ENCODE measurements at places on chromosomes 12 and 14.

DNA sequence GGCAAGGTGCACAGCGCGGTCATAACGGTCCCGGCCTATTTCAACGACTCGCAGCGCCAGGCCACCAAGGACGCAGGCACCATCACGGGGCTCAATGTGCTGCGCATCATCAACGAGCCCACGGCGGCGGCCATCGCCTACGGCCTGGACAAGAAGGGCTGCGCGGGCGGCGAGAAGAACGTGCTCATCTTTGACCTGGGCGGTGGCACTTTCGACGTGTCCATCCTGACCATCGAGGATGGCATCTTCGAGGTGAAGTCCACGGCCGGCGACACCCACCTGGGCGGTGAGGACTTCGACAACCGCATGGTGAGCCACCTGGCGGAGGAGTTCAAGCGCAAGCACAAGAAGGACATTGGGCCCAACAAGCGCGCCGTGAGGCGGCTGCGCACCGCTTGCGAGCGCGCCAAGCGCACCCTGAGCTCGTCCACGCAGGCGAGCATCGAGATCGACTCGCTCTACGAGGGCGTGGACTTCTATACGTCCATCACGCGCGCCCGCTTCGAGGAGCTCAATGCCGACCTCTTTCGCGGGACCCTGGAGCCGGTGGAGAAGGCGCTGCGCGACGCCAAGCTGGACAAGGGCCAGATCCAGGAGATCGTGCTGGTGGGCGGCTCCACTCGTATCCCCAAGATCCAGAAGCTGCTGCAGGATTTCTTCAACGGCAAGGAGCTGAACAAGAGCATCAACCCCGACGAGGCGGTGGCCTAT lies 875 bp downstream of the HSPA2 start:
- DNase-seq: peak; percentile 76

DNA sequence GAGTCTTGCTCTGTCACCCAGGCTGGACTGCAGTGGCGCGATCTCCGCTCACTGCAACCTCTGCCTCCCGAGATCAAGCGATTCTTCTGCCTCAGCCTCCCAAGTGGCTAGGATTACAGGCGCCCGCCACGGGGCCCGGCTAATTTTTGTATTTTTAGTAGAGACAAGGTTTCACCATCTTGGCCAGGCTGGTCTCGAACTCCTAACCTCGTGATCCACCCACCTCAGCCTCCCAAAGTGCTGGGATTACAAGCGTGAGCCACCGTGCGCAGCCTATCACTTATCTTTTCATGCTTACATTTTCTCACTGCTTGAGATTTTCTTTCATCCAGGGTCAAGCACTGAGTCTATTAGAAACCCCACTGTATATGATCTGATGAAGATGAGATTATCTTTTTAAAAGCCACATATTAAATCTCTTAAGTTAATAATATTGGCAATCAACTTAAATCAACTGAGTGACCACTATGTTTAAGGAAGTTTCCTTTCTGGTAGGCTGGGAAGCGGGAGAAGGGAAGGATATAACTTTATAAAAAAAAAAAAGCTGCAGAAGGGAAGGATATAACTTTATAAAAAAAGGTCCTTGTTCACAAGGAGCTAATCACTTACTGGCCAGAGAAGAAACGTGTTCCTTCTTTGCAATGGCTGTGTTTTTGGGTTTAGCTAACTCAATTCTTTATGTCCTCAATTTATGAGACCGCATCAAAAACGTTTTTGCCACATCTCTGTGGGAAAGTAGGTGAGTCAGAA lies 1.3 kb upstream of the MDM2 start:
- no peak for DNase-seq

DNA sequence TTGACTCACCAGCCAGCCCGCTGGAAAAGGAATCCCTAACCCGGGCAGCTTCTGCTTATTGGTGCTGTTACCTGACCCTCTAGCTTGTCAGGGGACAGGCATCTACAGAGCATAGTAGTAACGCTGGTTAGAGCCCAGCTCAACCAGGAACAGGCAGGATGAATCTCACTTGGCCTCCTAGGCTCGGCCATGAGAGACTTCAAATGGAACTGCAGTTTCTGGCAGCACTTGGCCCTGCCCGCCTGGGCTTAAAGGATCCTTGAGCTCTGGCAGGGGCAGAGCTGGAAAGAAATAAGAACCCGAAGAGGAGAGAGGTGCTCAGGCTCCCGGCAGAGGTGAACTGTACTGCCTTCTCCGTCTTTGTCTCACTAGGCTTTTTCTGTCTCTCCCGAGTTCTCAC lies 2.3 kb upstream of the LHX5 start:
- no peak for DNase-seq

DNA sequence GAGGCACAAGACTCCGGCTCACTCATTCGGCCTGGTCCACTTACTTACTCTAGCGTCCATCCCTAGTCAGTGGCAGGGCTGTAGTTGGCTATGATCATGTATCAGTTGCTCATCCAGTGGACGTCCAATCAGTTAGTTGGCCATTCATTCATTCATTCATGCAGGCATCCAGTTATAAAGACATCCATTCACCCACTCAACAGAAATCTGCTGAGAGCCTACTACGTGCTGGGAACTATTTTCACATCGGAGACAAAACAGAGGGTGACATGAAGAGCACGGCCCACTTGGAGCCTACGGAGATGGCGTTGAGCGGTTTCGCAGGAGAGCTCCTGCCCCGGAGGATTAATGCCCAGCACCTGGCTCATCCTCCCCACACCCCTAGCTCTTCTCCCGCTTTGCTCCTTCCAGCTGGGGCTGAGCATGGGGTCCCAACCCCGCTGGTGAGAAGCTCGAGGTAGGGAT lies 49.7 kb downstream of the SNAPC1 start:
- no peak for DNase-seq

DNA sequence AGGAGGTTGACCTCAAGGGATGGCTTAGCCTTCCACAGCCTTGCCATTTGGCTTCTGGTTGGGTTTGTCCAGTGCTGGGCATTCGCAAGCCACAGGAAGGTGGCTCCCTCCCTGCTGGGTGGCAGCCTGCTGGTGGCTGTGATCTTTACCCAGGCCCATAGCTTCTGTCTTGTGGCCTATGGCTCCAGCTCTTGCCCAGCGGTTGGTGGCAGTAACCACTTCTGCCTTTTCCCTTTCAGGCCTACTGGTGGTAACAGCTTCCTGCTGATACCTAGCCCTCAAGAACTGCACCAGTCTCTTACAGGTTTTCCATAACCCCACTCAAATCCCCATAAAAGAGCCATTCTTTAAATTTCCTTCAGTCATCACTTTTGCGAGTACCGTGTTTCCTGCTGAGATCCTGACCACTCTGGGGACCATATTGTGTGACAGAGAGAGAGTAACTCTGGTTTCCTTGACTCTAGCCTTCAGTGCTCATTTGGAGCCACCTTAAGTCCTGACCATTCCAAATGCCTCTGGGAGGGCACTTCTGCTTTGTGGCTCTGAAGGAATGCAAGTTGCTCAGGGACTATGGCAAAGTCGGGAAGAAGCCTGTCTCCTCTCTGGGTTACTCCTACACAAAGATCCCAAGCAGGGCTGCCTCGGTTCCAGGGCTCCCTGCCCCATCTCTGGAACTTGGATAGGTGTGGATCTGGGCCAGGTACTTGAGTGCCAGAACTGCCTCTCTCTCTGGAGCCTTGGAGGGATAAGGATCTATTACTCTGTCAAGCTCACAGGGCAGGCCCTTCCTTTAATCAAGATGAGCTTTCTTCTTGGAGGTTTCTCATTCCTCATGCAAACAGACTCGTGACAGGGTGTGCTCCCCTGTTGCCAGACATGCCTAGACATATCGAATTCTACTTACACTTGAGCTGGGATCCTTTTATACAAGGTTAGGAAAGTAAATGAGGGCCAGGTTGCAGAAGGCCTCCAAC lies 2.9 kb upstream of the NYNRIN start:
- DNase-seq: no peak

DNA sequence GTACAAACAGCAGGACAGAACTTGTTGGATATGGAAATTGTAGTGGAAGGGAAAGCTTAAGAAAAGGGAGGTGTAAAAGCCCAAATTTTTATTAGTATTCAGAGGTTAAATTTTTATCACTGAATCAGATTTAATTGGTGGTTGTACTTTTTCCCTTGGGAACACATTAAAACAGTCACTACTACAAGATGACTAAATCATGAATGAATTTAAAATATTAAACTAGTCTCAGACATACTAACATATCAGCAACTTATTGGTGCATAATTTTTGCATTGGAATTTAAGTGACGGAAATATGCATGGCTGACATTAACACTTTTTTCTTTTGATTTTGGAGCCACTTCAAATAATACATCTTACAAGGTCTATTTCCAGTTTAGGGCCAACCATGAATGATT lies 27.6 kb downstream of the SAMD4A start:
- no peak for DNase-seq

- no peak for DNase-seq
Observed at GRCh38 chr12:32124637-32125036, 18.0 kb downstream of the BICD1 start.

DNA sequence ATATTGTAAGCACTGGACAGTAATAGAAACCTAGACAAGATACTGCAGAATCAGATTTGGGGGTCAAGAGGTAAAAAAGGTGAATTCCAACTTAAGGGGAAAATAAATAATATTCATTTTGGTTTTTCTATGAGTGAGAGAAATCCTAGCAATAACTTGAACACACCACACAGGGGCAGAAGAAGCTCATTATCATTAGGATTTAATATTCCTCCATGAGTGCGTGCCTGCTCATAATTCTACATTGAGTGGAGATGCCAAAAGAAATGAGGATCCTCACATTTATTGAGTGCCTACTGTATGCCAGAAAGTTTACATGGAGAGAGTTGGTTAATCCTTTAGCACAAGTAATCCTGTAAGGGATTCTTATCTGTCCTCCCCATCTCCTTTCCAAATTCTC lies 40.5 kb upstream of the C14orf132 start:
- peak; percentile 23 for DNase-seq

DNA sequence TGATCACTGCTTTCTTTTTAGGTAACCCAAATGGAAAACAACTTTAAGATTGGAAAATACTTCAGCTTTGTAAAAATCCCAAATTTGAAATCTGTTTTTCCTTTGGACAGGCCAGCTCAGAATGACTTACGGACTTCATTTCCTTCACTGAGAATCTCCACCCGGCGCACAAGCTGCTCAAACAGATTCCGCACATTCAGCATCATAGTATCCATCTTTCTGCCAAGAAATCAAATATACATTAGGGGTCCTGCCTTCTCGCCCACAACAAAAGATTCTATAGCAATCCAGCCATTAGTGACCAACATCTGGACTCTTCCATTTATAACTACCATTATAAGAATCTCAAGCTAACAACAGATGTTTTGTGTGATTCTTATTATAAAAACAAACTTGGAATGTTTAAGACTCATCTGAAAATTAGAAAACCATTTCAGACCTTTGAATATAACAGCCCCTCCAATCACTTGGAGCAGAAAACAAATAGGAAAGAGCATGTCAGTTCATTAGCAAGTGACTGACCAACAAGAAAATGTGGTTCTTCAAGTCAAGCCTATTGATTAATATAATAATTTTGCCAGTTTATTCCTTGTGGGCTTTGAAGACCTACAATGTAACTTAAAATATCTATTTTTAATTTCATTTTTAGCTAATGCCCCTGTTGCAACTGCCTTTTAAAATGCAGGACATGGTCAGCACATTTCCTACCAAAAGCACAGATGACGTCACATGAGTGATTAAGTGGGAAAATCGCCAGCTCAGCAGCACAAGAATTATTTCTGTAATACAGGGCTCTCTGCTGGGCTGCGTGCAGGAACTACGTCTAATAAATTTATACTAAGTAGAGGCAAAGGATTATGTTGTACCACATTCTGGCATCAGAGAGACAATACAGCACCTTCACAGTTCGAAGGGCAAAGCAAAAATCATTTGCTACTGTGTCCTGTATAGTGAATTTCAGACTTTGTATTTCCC lies 8.5 kb downstream of the RACGAP1 start:
- peak; percentile 91 for DNase-seq

DNA sequence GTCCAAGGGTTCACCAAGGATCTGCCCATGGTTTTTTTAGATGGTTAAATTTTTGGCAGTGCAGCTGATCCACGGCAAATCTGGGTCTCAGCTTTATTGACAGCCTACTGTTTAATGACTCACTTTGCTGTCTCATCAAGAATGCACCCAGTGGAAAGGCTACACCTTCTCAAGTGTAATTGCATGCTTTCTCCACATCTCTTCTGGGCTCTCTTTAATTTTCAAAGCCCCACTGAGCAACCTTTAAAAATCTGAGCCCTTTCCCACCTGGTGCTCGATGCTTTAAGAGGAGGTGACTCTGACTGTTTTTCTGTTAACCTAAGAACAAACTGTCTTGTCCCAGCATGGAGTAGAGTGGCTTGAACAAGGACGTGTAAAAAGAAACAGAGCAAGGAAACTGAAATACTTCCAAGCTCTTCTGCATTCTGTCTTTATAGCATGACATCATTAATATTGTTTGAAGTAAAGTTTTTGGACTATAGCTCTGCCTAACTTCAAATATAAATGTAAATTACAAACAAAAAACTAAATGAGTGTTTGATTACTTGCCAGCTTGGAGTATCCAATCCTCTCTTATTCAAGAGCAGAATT lies 214.2 kb upstream of the KRR1 start:
- peak; percentile 81 for DNase-seq

DNA sequence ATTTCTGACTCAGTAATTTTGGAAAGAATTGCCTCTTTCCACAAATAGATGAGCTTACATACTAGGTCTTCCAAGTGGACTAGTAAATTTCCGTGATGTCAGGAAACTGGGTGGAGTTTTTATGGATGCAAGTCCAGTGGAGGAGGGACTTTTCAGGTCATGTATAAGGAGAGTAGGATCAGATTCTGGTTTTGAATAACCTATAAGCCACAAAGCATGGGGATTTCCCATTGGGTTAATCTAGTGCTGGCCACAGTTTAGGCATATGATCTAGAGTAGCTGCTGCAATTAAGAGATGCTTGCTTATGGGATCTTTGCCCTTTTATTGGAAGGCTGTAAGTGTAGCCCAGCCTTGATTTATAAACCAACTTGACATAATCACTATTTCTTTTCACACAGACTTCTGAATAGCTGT lies 33.8 kb downstream of the STK38L start:
- peak; percentile 44 for DNase-seq

- DNase-seq: no peak
Observed at GRCh38 chr14:102962111-102962627, 39.7 kb downstream of the AMN start.

DNA sequence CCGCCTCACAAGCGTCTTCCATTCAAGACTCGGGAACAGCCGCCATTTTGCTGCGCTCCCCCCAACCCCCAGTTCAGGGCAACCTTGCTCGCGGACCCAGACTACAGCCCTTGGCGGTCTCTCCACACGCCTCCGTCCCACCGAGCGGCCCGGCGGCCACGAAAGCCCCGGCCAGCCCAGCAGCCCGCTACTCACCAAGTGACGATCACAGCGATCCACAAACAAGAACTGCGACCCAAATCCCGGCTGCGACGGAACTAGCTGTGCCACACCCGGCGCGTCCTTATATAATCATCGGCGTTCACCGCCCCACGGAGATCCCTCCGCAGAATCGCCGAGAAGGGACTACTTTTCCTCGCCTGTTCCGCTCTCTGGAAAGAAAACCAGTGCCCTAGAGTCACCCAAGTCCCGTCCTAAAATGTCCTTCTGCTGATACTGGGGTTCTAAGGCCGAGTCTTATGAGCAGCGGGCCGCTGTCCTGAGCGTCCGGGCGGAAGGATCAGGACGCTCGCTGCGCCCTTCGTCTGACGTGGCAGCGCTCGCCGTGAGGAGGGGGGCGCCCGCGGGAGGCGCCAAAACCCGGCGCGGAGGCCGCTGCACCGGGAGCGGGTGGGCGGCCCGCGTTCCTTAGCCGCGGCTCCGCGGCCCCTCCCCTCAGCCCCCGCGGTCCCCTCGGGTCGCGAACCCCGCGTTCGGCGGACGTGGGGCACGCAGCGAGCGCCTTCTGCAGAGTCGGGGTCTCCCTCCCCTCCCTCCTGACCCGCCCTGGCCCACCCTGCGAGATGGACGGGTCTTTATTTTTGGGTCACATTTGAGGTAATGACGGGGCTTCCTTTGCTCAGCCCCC lies at the start of gene UBC:
TSS of gene UBC (minus strand) at position 259 of the 847 bp plus-strand sequence. CDS start 879 bp downstream, outside the sequence.
- peak; percentile 94 for DNase-seq

- peak; percentile 53 for DNase-seq
Observed at GRCh38 chr14:71931492-71932228, 569 bp upstream of the RGS6 start.

Measured in muscle of back (tissue), 13 donors.